T-helper 2 cell (primary cell): ENCODE measurements at places on chromosomes 13 and 19.

GRCh38 chr13:89199138-89199537, 1528.0 kb downstream of the SLITRK5 start:
- DNase-seq, result no peak

DNA sequence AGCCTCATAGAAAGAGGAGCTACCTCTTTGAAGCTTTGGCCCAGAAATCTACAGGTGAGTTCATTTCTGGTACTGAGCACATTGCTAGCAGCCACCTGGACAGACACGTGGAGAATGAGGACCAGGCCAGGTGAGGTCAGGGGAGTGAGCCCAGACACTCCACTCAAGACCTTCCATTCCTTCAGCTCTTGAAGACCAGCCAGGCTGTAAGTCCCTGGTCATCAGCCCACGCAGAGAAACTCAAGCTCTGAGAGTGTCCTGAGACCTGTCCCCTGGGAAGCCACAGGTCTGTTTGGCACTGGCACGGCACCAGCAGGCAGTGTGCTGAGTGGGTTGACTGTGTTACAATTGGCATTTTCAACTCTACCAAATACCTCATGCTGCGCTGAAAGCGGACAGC, 27.4 kb downstream of the C13orf42 start:
- DNase-seq, result no peak

GRCh38 chr19:2289714-2290435, 7.9 kb upstream of the PEAK3 start:
- DNase-seq, result no peak

- no peak for DNase-seq
These were observed 893.8 kb upstream of the SLC10A2 start for GRCh38 chr13:103960001-103960400.

DNA sequence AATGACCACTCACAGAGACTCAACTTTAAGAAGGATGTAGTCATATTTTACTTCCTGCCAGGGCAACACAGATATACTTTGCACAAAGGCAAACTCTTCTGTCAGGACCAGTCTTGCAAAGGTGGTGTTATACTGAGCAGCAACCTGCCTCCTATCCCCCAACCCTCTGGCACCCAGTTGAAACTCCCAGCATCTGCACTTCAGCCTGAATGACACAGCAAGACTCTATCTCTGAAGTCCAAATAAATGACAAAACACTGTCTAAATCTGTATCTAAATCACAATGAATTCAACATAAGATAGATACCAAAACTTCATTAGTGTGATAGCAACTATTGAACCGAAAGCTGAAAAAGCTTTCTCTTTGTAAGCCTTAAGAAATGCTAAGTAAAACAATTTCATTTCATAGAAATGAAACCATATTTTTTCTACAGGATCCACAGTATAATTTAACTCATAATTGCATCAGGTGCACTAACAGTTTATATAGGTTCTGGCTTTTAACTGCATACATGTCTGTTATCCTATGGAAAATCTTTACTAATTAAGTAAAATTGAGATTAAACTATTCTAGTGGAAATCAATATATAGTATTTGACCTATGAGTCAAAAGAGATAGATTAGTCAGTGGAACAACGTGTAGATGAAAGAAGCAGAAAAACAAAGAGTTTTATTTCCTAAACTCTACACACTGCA, 163.7 kb downstream of the TBC1D4 start:
- peak; percentile 79 for DNase-seq

DNA sequence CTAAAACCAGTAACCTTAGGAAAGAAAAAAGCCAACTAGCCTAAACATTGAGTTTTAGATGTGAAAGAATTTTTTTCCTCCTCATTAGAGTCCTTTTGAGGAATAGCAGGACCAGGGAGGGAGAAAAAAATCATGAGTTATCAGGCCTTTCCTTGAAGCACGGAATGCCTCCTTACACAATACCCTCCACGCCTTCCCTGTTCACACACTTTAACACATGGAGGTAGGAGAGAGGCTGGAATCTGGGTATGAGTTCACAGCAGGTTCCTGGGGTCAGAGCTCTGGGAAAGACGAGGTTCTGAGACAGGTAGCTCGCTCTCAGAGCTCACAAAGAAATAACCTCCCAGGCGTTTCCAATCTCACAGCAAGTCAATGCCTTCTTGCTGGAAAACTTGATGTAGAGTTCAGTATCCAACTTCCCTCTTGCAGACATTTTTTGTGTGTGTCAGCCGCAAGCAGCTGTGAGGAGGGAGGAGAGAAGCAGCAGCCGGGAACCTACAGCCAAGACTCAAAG, 716 bp downstream of the ZNF573 start:
- DNase-seq, result no peak
